Bronchial epithelial cell (primary cell): ENCODE measurements at places on chromosomes 12 and 14.

DNA sequence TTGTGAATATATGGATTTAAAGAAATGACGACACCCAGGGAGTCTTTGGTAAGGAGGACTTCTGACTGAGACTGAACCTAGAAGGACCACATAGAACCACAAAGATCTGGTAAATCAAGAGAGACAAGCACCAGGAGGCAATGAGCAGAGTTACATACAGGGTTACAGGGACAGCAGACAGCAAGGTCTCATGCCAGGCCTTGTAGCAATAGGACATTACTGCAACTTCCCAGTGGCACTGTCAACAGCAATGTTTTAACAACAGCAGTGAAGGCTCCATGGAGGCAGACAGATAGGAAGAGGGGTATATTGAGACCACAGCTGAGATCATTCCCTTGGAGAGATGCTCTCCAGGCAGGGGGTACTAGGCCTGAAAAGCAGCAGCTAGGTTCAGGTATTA lies 18.5 kb downstream of the CPNE8 start:
- no peak for DNase-seq

- no peak for DNase-seq
Measured at GRCh38 chr12:21305661-21306060, 29.1 kb downstream of the SLCO1A2 start.

DNA sequence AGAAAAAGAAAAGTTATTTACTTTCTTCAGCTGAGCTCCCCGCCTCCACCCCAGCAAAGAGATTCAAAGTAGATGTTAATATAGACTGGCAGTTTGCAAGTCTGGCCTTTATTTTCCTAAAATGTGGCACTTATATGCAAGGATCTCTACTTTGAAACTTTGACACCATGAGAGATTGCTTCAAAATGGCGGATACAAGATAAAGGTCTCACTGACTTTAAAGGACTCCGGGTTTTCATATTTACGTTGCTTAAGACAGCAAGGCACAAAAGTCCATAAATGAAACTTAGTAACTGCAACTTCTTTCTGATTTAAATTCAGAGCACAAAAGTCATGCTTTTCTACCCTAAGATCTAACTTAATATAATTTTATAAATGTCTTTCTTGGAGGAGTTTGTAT lies 3.5 kb downstream of the OTX2 start:
- no peak for DNase-seq

GRCh38 chr12:67413577-67413976 lies 144.4 kb downstream of the CAND1 start:
- peak; percentile 89 for DNase-seq

GRCh38 chr14:106302661-106303060 lies 776.3 kb downstream of the TMEM121 start:
- DNase-seq, result no peak

GRCh38 chr14:82047777-82048470 lies 514.3 kb upstream of the SEL1L start:
- DNase-seq, result no peak

- no peak for DNase-seq
Measured at GRCh38 chr14:91004987-91005386, 55.5 kb downstream of the RPS6KA5 start.

GRCh38 chr12:127503246-127503645 lies 763.7 kb upstream of the TMEM132C start:
- no peak for DNase-seq

DNA sequence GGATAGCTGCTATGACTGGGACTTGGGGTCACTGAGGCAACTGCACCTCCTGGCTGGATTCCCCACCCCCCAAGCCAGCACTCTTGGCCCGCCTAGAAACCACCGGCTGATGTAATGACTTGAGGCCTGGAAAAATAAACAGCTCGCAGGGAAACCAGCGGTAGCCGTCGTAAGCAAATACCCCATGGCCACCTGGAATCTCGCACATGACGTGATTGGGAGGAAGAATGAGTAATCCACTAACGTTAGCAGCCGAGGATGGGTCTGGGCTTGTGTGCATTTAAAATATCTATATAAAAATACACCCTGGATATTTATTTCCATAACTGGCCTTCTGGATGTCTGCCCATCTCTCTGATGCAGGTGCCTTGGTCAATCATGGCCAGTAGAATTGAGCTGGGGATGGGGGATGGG lies 120.1 kb downstream of the SMOC1 start:
- DNase-seq, result peak; percentile 100

GRCh38 chr14:20998674-20999366 lies at the start of gene SLC39A2:
TSS of gene SLC39A2 (plus strand) at chr14:20999293. CDS start at chr14:20999447, 154 bp downstream.
- DNase-seq, result peak; percentile 89

GRCh38 chr14:75200451-75200850 lies 24.0 kb upstream of the TMED10 start:
- peak; percentile 93 for DNase-seq

GRCh38 chr12:94769776-94770759 lies 119.7 kb upstream of the TMCC3 start:
- no peak for DNase-seq

GRCh38 chr12:41302979-41303403 lies 114.9 kb downstream of the PDZRN4 start:
- no peak for DNase-seq

DNA sequence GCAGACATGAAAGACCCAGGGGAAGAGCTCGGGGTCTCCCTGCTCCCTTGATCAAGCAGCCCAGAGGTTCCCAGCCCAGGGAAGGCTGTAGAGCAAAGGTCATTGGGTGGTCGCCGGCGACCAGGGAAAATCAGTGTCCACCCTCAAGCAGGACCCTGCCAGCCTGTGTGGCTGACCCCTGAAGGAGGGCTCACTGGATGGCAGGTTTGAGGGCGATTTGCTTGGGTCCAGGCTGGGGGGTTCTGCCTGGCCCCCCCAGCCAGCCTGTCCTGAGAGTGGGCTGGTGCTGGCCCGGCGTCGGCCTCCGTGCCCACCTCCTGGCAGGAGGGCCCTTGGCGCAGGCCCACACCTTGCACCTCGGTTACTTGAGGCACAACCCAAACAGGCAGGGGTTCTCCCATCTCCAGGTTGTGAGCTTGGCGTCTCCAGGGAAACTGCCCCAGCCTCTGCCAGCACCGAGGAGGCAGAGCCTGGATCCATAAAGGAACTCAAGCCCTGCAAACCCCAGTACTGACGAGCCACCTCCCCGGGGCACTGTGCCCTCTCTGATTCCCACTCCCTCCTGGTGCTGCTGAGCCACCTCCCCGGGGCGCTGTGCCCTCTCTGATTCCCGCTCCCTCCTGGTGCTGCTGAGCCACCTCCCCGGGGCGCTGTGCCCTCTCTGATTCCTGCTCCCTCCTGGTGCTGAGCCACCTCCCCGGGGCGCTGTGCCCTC lies 329.0 kb upstream of the SFSWAP start:
- DNase-seq, result no peak

GRCh38 chr14:99287269-99287942 lies 15.4 kb upstream of the BCL11B start:
- no peak for DNase-seq

DNA sequence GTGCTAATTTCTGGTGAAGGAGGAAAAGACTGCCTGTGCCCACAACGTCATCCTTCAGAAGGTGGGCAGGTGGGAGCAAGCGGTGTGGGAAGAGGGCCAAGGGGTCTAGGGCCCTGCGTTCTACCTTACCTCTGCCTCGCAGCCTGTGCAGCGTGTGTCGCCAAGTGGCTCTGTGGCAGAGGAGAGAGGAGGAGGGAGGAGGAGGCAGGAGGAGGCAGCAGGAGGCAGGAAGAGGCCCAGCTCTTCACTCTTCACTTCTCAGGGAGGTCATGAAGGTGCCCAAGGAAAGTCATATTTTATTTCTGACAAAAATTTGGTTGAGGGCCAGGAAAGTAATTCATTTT lies 177.9 kb downstream of the MYRFL start:
- DNase-seq, result no peak

DNA sequence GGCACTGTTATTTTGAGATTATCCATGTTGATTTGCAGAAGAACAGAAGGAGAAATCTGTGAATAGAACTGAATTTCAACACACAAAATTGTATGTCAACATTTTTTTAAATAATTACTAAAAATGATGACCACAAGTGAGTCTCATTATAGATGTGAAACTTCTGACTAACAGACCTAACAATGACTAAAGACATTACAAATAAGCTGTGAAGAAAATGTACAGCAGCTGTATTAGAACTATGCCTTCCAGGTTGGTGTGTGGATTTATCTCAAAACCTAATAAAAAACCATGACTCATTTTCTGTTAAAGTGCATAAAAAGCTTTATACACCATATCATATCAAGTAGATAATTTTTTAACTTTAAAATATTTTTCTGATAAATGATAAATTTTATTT lies 22.5 kb upstream of the FOXG1 start:
- DNase-seq, result peak; percentile 95

GRCh38 chr14:56004786-56005185 lies 113.4 kb upstream of the PELI2 start:
- peak; percentile 70 for DNase-seq

DNA sequence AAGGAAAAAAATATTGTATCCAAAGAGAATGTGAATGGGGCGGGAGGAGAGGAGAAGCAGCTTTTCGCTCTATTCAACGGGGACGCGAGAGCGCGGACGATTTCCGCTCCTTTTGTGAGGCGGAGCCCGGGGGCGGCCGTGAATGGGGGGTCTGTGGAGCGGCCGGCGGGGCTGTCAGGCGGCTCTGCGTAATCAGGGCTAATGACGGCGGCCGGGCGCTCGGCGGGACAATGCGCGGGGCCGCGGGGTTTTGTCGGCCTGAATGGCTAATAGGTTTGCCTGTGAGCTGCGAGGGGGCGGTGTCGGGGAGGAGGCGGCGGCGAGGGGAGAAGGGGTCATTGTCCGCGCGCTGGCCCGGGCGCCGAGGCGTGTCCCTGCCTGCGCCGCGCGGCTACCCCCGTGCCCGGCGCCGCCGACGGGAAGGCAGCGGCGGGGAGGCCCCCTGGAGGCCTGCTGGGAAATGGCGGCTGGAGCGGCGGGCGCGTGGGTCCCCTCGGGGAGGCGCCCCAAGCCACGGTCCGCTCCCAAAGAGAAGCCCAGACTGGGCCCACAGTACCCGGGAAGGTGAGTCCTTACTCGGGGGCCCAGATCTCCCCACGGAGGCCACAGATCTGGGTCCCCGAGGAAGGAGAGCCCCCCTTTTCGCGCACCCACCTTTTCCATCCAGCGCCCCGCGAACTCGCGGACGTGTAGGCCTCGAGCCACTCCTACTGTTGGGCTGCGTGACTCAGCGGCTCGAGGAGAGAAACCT lies 6.0 kb downstream of the SIX6 start:
- DNase-seq, result no peak

DNA sequence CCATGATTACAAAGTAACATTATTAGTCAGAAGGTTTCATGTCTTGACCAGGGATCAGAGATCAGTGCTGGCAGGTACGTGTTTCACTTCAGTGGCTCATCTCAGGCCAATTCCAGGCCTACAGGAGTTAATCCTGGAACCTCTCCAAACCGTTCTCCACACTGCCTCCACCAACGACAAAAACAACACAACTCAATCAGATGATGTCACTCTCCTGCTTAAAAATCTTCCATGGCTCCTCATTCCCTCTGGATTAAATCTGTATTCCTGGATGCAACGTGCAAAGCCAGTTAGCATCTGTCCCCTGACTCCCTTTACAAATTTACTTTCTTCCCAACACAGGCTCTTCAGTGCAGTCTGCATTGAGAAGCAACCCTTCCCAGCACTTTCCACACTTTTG lies 34.3 kb upstream of the TXNRD1 start:
- DNase-seq, result peak; percentile 16

GRCh38 chr12:25200703-25201102 lies 5.7 kb downstream of the ETFRF1 start:
- DNase-seq, result peak; percentile 47

DNA sequence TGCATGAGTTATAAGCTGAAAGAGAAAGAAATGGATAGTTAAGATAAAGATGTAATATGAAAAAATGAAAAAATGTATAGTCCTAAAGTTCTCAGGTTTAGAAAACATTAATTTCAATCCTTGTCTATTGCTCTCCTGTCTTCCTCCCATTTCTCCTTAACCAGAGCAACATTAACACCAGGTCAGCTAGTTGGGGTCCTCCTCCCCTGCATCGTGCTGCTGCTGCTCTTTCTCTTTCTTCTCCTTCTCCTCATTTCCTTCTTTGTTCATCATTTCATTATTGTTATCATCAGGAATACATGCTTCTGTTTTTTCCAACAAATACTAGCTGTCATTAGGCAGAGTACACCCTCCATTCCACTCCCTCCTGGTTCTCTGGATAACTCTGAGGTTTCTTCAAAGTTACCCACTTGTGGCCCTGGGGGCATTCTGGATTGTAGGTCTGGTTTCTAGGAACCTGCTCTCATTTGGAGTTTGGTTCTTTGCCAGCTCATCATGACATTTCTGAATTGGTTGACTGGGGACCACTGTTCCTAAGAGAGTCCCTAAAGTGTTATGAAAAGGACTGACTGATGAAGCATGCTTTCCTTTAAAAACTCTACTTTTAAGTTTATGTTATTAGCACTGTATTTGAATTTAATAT lies 17.0 kb downstream of the ACSS3 start:
- no peak for DNase-seq

GRCh38 chr14:90137807-90138206 lies 76.0 kb downstream of the KCNK13 start:
- DNase-seq, result peak; percentile 2

- DNase-seq, result no peak
Measured at GRCh38 chr12:67798768-67799167, 150.2 kb downstream of the DYRK2 start.

DNA sequence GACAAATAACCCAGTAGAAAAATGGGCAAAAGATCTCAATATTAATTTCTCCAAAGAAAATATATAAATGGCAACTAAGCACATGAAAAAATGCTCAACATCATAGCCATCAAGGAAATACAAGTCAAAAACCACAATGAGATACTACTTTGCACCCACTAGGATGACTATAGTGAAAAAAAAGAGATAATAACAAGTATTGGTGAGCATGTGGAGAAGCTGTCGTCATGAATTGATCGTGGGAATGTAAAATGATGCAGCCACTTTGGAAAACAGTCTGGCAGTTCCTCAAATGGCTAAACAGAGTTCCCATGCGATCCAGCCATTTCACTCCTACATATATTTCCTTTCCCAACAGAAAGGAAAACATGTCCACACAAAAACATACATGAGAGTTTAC lies 18.1 kb downstream of the JDP2 start:
- no peak for DNase-seq

- DNase-seq, result peak; percentile 1
Measured at GRCh38 chr12:59240048-59240447, 319.7 kb upstream of the LRIG3 start.

GRCh38 chr12:71639341-71639760 lies 24.3 kb downstream of the ZFC3H1 start:
- DNase-seq, result no peak

GRCh38 chr14:98348505-98348904 lies 923.5 kb downstream of the BCL11B start:
- no peak for DNase-seq

DNA sequence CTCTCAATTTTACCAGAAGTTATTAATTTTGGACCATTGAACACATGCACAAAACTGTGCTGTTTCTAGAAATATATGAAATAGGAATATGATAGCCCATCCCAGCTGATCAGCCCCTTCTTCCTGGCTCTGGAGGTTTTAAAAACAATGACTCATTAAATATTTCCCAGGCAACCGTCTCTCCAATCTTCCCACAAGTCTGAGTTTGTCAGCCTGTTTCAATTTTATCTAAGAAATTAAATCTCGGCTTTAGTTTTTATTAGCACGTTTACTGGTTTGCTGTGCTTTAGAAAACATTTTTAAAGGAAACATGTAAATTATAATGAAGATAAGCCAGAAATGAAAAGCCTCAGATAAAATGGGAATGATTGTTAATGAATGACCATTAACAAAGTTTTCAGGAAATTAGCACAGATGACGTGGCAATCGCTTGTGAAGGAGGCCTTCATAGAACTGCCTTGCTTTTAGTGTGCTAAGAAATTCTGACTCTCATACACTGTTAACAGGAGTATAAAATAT lies 89.3 kb upstream of the RAP1B start:
- DNase-seq, result peak; percentile 74
